T follicular helper cell (primary cell): ENCODE measurements at places on chromosomes 7 and 10.

GRCh38 chr7:235576-236395 is 43.4 kb downstream of the FAM20C start:
- no peak for DNase-seq

GRCh38 chr7:30977896-30978564 is 14.3 kb downstream of the GHRHR start:
- DNase-seq = no peak

- no peak for DNase-seq
These were observed 464.5 kb downstream of the GRID1 start for GRCh38 chr10:85902051-85902450.

- no peak for DNase-seq
These were observed 126.1 kb upstream of the AGR3 start for GRCh38 chr7:17007841-17008240.

DNA sequence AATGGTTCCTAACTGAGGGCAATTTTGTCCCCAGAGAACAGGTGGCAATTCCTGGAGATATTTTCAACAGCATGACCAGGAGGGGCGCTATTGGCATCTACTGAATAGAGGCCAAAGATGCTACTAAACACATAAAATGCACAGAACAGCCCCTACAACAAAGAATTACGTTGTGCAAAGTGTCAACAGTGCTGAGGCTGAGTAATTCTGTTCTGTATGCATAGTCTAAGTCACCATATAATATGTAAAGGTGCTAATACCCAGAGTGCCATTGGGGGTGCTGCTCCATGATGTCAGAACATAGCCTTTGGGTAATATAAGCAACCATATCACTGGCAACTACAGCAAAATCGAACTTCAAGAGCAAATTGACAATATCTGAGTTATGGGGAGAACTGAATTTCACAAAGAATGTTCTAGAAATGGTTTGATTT is 213.3 kb upstream of the PHYHIPL start:
- DNase-seq = no peak

GRCh38 chr7:84218681-84219080 is 24.1 kb upstream of the SEMA3A start:
- no peak for DNase-seq

GRCh38 chr7:41869091-41869490 is 166.2 kb upstream of the INHBA start:
- no peak for DNase-seq

DNA sequence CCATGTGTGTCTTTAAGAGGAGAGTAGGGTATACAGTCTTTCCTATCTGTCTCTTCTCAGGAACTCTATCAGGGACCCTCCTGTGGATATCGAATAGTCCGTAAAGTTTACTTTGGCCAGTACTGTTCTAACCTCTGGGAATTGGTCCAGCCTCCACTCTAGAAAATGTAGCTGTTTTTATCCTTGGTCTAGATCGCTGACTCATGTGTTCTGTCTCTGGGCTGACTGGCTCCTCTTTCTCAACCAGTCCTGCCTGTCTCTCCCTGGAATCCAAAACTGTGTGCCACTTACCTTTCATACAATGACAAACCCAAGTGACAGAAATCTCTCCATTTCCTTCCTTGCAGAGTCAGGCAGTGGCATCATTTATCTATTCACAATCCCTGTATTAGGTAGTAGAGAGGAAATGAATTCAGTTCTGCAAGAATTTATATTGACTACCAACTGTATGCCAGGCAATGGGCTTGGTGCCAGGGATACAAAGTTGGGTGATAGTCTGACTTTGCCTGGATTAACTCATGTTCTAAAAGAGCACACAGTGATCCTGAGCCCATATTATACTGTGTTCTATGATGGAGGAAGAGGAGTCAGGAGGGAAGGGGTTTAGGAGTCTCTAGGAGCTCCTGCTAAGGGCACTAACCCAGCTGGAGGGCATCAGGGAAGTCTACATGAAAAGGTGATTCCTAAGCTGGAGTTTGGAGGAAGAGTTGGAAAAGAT is 232.7 kb downstream of the LRMDA start:
- DNase-seq = no peak

- DNase-seq = no peak
These were observed 56.9 kb downstream of the ZNF727 start for GRCh38 chr7:64101943-64102655.

DNA sequence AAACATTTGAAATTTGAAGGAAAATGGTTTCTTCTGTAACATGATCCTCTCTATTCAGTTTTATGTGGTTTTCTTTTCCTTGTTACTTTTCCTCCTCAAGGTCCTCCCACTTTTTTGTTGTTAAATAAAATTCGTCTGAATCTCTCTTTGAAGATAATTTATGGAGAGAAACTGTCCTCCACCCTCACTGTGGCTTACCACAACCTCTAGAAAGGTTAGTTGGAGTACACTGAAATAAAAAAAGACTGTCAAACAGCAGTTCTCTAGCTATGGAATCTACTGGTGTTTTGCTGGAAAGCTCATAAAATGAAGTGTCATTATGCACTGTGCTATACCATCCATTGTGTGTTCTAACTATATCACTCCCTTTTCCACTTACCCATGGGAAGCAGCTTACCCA is 189.4 kb downstream of the HDAC9 start:
- no peak for DNase-seq

GRCh38 chr7:105594034-105594433 is 12.7 kb upstream of the EFCAB10 start:
- no peak for DNase-seq

GRCh38 chr10:102507521-102507920 is 3.7 kb downstream of the SUFU start:
- no peak for DNase-seq

DNA sequence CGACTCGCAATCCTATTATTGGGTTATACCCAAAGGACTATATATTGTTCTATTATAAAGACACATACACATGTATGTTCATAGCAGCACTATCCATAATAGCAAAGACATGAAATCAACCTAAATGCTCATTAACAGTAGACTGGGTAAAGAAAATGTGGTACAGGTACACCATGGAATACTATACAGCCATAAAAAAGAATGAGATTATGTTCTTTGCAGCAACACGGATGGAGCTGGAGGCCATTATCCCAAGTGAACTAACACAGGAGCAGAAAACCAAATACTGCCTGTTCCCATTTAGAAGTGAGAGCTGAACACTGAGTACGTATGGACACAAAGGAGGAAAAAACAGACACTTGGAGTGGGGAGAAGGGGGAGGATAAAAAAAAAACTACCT is 536.8 kb upstream of the DPP6 start:
- DNase-seq = no peak
